ENCODE measurements at places on chromosomes 1 and 21.

- no peak for DNase-seq
These were observed 176.4 kb downstream of the ETS2 start for GRCh38 chr21:38982096-38982495.

- no peak for DNase-seq
These were observed 113.7 kb upstream of the WARS2 start for GRCh38 chr1:119254067-119254720.

GRCh38 chr1:157030728-157031127, 14.8 kb downstream of the ARHGEF11 start:
- no peak for DNase-seq

GRCh38 chr1:243957141-243957540, 93.9 kb upstream of the ZBTB18 start:
- no peak for DNase-seq

- no peak for DNase-seq
These were observed 28.8 kb downstream of the SNAP47 start for GRCh38 chr1:227764019-227764391.

- no peak for DNase-seq
These were observed 100.8 kb downstream of the UCHL5 start for GRCh38 chr1:192958350-192958749.

GRCh38 chr1:43632135-43632670, 17.7 kb upstream of the KDM4A start:
- no peak for DNase-seq
